ENCODE measurements at places on chromosomes 16 and 17. TPM values are rescaled to one million over a fixed set of nuclear protein-coding genes. Genes with fewer than 3 reads are reported as not detected.

DNA sequence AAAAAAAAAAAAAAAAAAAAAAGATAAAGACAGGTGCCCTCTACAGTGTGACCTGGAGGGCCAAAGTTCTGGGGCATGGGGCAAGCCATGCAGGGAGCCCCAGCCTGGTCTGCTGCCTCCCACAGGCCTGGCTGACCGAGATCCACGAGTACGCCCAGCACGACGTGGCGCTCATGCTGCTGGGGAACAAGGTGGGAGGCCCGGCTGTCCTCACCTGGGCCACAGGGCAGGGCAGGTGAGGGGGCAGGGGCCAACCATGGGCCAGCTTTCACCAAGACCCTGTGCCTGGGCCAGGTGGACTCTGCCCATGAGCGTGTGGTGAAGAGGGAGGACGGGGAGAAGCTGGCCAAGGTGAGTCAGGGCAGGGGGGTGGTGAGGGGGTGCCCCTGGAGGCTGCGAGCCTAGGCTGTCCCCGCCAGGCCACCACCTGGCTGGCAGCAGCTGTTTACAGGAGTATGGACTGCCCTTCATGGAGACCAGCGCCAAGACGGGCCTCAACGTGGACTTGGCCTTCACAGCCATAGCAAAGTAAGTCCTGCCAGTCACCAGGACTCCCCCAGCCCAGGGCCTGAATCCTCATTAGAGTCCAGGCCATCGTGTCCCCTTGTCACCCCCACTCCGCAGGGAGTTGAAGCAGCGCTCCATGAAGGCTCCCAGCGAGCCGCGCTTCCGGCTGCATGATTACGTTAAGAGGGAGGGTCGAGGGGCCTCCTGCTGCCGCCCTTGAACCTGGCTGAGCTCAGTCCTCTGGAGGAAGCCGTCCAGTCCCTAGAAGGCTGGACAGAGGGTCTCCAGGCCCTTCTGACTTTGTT lies 2.7 kb upstream of the TRAF7 start:
- DNase-seq, result no peak

DNA sequence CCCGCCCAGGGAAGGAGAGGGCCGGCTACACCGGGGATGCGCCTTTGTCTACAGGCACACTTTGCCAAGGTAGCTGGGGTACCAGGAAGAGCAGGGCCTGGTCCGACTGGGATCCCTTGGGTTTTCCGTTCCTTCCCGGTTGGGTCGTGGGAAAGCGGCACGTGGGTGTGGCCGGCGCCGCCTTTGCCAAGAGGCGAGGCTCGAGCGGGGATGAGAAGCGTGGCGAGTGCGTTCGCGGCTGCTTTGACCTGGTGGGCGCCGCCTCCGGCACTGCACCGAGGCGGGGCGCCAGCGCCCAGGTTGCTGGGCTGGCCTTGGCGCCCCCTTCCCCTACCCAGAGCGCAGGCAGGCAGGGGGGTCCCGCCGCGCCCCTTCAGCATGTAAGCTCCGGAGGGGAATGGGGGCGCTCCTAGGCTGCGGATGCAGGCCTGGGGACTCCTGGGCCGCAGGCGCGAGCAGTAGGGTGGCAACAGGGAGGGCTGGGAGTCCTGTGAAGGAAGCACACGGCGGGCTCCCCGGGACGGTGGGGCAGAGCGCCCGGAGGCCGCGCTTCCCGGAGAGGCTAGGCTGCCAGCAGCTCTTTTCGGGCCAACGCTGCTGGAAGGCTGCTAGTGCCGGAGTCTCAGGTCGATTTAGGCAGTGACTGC lies 2.0 kb downstream of the HAS3 start:
- no peak for DNase-seq

DNA sequence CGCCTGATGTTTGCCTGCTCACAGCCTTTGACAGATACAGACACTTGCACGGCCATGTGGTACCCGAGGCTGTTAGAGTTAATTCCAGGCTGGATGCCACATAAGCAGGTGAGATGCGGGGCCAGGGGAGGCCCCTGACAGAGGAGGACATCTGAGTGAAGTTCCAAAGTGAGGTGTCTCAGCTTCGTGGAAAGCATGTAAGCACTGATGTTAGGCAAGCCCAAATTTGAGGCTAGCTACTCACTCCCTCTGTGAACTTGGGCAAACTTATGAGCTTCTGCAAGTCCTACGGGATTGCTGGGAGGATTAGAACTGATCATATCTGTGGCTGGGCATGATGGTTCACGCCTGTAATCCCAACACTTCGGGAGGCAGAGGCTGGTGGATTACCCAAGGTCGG lies 39.3 kb upstream of the MARCHF10 start:
- DNase-seq, result no peak

- no peak for DNase-seq
These were observed 17.8 kb upstream of the SLC35B1 start for GRCh38 chr17:49725452-49726130.

Gene NEURL4
- polyA plus RNA-seq, result 28.9 TPM

Gene MT1E
- 53.3 TPM for polyA plus RNA-seq
